ENCODE measurements at places on chromosomes 2 and 18. TPM values are rescaled to one million over a fixed set of nuclear protein-coding genes. Genes with fewer than 3 reads are reported as not detected.

GRCh38 chr2:102999958-103000357 is 238.1 kb downstream of the TMEM182 start:
- no peak for DNase-seq

DNA sequence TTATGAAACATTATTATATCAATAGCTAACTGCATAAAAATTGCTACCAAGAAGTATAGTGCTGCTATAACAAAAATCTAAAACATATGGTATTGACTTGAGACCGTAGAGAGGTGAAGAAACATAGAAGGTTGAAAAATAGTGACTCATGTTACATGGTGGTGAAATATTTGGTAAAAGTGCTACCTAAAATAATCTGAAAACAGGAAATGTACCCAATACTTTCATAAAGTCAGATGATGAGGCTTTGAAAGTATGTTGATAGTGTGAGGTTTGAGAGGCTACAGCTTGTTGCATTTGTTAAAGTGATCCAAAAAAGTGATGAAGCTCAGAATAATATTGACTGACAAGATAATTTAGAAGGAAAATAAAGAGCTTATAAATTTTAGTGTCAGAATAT is 718.7 kb upstream of the SLC8A1 start:
- DNase-seq = no peak

- peak; percentile 33 for DNase-seq
These were observed 22.8 kb downstream of the GULP1 start for GRCh38 chr2:188314314-188315054.

- DNase-seq = peak; percentile 44
These were observed 815 bp downstream of the GMCL1 start for GRCh38 chr2:69830045-69830905.

DNA sequence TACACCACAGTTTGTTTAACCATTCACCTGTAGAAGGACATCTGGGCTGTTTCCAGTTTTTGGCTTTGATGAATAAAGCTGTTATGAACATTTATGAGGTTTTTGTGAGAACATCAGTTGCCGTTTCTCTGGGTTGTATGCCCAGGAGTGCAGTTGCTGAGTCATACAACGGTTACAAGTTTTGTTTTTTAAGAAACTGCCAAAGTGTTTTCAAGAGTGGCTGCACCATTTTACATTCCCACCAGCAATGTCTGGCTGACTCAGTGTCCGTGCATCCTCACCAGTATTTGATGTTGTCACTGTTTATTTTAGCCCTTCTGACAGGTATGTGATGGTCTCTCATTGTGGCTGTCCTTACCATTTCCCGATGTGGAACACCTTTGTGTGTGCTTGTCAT is 48.0 kb upstream of the GPR17 start:
- DNase-seq = no peak

GRCh38 chr2:29295845-29296244 is 180.6 kb downstream of the CLIP4 start:
- DNase-seq = no peak

DNA sequence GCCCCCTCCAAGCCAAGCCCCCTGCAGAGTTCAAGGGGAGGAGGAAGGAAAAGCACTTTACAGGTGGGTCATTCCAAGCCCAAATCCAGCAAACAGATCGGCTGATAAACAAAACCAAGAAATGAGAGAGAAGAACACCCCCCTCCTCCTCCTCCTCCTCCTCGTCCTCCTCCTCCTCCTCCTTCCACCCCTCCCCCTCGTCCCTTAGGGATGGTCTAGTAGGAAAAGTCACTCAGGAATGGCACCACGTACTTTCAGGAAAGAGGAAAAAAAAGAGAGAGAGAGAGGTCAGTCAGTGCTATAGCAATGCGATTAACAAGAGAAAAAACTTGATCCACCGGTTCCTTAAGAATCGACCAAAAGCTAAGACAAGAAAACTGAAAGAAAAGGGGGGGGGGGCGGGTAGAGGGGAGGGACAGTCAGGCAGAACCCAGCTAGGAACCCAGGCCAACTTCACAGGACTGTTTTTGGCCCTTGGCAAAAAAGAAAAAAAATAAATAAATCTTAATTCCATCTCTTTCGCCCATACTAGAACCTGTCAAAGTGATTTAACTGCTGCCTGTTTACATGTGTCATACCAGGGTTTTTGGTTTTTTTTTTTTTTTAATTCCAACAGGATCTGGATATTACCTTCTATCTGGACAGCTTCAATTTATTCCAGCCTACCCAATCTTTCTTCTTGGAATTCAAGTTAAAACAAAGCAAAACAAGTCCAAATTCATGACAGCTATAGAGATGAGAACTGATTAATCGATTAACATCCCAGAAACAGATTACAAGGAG is 906 bp downstream of the IKZF2 start:
- DNase-seq = peak; percentile 4

DNA sequence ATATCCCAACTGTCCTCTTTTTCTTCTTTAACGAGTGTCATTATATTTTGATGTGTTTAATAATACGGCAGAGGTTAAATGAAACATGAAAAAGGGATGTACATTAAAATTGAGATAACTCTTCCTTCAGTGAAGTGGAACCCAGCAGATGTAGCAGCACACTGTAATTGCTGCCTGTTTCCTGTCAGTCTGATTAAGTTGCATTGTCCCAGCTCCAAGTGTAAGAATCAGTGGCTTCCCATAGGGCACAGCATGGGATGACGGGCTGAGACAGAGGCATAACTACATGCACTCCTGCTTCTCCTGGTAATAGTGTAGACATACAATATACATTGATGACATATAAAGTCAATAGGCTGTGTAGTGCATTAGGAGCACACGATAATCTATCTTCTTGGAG is 175.8 kb upstream of the TCF4 start:
- peak; percentile 69 for DNase-seq

GRCh38 chr2:236613612-236614011 is 44.0 kb downstream of the ACKR3 start:
- no peak for DNase-seq

DNA sequence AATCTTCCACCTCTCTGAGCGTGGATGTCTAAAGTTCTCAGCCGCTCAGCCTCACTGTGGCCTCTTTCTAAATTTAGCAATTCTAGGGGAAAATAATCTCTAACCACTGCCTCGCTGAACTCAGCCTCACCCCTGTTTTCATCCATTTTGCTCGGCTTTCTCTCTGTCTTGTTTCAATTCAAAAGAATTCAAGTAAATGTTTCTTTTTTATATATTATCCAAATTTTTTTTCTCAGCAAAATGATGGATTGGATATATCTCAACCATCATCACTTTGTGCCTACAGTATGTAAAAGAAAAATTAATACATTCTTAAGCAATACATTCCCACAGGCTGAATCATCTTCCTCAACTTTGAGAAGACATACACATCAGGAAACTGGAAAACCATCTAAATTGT is 24.0 kb upstream of the GALNT5 start:
- DNase-seq = no peak

DNA sequence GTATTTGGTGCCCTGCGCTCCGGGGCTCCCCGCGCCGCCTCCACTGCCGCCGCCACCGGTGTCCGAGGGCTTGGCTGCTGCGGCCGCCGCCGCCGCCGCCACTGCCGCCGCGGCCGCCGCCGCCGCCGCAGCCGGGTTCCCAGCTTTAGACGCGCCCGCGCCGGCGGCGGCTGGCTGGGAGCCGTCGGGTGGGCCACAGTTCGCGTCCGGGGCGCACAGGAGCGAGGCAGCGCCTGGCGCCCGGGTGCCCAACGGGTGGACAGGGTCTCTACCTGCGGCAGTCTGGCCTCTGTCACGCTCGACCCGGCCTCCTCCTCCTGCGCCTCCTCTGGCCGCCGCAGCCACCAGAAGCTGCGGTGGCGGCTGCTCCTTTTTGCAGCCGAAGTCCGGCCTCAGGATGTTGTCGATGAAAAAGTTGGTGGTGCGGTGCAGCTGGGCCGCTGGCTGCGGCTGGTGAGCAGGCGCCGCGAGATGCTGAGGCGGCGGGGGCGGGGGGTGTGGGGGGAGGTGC is 951 bp downstream of the EN1 start:
- no peak for DNase-seq

GRCh38 chr2:216312441-216312840 is 59.8 kb downstream of the MARCHF4 start:
- no peak for DNase-seq

- no peak for DNase-seq
These were observed 86.3 kb downstream of the SPIRE1 start for GRCh38 chr18:12571630-12572029.

GRCh38 chr2:8168022-8168717 is 513.7 kb upstream of the ID2 start:
- no peak for DNase-seq

DNA sequence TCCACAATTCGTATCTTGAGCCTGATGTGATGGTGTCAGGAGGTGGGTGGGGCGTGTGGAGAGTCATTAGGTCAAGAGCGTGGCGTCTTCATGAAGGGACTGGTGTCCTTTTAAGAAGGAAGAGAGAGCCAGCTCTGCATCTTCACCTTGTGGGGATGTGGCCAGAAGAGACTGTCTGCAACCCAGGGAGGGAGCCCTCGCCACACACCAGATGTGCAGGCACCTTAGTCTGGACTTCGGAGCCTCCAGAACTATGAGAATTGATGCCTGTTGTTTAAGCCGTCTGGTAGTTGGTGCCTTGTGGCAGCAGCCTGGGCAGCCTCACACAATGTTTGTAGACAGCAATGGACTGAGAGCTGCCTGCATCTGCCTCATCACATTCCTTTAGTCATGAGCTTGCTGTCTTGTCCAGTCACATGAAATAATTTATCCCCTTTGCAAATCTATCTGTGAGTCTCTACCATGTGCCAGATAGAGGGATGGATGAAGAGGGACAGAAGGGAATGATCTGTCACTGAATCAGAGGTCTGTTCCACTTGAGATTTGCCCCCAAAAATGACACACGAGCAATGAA is 61.0 kb downstream of the MYT1L start:
- no peak for DNase-seq

GRCh38 chr18:49486606-49486952 is 455 bp downstream of the C18orf32 start:
- no peak for DNase-seq

DNA sequence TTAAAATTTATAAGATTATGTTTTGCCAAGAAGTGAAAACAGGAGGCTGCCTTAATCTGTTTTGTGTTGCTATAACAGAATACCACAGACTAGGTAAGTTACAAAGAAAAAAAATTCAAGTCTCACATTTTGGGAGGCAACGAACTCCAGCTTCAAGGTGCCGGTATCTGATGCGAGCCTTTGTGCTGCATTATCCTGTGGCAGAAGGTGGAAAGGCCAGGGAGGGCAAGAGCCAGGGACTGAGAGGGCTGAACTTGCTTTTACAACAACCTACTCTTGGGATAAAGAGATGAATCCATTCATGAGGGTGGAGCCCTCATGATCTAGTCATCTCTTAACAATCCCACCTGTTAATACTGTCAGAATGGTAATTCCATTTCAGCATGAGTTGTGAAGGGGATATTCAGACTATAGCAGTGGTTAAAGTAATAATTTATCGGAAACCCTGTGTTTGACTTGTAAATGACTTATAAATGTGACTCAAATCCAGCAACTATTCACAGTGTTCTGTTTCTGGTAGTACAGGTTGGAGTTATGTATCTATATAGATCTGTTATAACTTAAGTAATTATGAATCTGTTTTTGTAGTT is 3.7 kb downstream of the MTX2 start:
- peak; percentile 21 for DNase-seq

DNA sequence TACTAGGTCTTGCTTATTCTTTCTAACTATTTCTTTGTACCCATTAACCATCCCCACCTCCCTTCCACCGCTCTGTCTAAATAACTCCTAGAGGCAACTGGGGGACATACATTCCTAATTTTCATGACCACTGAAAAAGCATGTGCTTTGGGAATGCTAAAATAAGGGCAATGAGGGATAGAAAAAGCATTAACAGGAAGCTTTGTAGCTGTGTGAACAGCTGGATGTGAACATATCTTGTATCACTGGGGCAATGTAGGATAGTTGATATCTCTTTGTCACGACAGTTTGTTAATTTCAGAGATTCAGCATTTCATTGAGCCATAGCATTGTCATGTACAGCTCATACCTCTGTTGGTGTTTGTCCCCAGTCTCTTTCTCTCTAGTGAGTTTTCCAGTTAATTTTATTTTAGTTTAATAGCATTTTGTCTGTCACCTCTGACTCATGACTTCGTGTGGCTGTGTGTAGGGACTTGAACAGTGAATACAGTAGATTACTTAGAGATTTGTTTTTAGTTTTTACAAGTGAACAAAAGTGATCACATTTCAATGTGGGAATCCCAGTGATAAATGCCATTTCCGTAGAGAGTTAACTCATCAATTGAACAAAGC is 230.3 kb upstream of the NRP2 start:
- no peak for DNase-seq

DNA sequence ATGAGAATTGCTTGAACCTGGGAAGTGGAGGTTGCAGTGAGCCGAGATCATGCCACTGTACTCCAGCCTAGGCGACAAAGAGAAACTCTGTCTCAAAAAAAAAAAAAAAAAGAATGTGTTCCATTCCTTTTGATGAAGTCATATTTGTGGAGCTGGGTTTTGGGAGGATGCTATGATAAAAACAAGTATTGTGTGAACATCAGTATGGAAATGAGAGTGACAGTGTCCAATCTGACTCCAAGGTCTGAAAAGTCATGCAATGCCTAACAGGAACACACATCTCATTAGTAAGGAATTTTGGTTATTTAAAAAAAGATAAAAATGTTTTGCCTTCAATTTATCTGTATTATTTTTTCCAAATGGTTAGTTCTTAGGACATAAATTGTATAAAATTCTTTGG is 11.8 kb downstream of the GCFC2 start:
- no peak for DNase-seq

- DNase-seq = no peak
These were observed 7.1 kb upstream of the KCMF1 start for GRCh38 chr2:84963692-84964405.

FHOD3 gene
- 0.58 TPM for total RNA-seq

PDE1A gene
- 0.83 TPM for total RNA-seq

KANSL3 gene
- 36.9 TPM for total RNA-seq

AGXT gene
- not detected for total RNA-seq

CEP192 gene
- total RNA-seq = 22.9 TPM

SLC40A1 gene
- 5.7 TPM for total RNA-seq

PDCD1 gene
- not detected for total RNA-seq

NTSR2 gene
- not detected for total RNA-seq

FABP1 gene
- not detected for total RNA-seq

RNF152 gene
- 27.5 TPM for total RNA-seq

BOLL gene
- total RNA-seq = not detected

All from endothelial cell of umbilical vein (primary cell).